GM13976 (cell line): ENCODE measurements at places on chromosomes 16 and 17.
A peak's percentile ranks its signal among the peaks of the same experiment; 100 is the strongest.

- DNase-seq = no peak
Measured at GRCh38 chr17:48413613-48414405, 16.2 kb downstream of the SKAP1 start.

DNA sequence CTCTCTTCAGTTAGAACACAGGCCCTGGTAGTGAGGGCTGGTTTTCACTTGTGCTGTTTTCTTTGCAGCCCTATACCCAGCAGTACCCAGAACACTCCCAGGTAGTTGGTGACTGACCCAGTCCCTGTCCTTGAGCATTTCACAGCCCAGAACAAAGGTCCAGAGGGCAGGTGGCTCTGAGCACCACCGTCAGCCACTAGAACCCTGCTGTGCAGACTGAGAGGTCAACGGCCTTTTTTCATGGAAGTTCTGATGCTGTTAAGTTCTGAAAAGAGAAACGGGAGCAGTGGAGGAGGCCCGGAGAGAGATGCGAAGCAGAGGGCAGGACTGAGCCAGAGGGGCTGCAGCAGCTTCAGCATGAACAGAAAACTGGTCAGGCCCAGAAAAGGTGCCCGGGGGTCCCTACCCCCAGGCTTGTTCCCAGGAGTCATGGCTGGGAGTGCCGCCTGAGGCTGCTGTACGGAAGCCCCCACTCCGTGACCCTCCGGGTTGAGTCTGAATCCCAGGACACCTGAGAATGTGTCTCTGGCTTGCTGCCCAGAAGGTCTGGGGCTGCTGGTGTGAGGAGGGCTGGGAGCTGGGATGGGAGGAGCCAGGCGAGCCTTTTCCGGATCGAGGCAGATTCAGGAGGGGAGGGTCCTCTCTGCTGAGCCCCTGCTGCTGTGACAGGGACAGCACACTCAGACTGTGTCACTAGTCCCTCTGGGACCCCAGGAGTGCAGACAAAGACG, 8.7 kb downstream of the ZNF276 start:
- no peak for DNase-seq

- no peak for DNase-seq
Measured at GRCh38 chr17:12104831-12105230, 84.2 kb downstream of the MAP2K4 start.

- DNase-seq = peak; percentile 4
Measured at GRCh38 chr17:15738066-15738465, 6.0 kb downstream of the TBC1D26 start.

DNA sequence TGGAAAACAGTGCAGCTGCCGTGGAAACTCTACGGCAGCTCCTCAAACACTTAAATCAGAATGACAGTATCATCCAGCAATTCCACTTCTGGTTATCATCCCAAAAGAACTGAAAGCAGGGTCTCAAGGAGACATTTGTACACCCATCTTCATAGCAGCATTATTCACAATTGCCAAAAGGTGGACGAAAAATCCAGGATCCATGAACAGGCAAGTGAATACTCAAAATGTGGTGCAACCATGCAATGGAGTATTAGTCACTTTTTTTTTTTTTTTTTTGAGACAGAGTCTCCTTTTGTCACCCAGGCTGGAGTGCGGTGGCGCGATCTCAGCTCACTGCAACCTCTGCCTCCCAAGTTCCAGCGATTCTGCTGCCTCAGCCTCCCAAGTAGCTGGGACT, 10.6 kb upstream of the AATK start:
- DNase-seq = no peak

- no peak for DNase-seq
Measured at GRCh38 chr17:72150632-72151460, 30.0 kb downstream of the SOX9 start.

DNA sequence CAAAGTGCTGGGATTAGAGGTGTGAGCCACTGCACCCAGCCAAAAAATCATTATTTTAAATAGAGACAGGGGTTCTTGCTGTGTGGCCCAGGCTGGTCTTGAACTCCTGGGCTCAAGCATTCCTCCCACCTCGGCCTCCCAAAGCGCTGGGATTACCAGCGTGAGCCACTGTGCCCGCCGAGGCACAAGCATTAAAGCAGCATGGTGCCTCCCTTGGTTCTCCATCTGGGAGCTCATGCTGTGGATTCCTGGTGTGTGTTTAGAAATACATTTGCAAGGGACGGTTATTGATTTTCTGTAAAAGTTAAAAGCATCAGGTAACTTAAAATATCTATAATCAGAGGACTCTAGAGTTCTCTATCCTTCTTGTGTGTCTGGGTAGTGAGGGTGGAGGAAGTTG, 14.7 kb upstream of the CAPN15 start:
- no peak for DNase-seq

DNA sequence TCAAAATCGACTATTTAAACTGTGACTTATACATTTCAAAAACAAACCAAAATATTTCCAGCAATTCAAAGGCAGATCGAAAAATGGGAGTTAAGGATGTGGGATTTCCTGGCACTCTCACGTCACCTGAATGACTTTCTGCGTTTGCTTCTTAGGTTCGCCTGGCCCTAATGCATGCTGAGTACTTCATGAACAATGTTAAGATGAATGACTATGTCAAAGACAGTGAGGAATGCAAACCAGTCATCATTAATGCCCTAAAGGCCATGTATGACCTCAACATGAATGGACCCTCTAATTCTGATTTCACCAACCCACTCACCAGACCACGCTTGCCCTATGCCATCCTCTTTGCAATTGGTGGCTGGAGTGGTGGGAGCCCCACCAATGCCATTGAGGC, 7.3 kb downstream of the KLHL10 start:
- no peak for DNase-seq

DNA sequence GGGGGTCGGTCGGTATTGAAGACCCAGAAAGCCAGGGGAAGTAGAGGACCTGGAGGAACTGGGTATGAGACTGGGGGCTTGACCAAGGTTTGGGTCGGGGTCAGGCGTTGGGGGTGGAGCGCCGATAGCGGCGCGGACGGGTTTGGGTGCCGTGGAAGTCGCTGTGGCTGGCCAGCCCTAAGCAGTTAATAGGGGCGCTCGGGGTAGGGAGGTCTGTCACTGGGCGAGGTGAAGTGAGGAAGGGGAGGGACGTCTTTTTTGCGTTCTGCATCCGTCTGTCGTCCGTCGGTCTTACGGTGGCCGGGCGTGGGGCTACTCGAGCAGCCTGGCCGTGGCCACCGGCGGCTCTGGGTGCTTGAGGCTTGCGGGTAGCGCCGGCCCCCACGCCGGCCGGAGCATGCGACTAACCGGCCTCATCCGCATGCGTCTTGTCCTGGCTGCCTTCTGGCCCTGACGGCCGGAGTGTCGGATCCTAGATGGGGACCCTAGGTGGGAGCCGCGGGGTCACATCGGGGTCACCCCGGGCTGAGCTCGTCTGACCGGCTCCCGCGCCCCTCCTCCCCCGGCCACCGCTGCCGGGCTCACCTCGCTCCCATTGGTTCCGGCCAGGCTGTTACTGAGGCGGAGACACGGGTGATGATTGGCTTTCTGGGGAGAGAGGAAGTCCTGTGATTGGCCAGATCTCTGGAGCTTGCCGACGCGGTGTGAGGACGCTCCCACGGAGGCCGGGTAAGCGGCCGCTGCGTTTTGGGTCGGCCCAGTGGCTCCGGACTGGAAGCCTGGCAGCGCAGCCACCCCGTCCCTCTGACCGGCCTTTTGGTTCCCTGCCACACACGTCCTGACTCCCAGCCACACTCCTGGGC, 10.3 kb upstream of the TMEM88 start:
- DNase-seq = peak; percentile 93

DNA sequence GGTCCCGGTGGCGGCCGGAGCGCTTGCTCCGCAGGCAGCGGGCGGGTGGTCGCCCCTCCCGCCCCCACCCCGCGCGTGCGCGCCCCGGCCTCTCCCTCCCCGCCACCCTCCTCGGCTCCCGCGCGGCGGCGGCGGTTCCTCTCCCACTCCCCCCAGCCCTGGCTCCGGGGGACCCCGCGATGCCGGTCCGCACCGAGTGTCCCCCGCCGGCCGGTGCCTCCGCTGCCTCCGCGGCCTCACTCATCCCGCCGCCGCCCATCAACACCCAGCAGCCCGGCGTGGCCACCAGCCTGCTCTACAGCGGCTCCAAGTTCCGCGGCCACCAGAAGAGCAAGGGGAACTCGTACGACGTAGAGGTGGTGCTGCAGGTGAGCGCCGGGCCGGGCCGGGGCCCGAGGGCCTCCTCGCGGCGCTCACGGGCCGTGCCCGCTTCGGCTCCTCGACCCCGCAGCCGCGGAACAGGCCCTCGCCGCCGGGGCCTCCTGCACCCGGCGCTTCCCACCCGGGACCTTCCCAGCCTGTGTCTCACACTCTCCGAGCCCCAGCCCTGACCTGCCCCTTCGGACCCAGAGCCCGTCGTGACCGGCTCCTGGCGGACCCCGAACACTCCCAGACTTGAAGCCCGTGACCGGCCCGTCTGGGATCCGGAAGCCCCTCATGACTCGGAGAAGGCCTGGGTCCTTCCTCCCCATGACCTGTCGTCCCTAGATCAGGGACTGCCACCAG, 490 bp downstream of the GID4 start:
- DNase-seq = no peak

- DNase-seq = no peak
Measured at GRCh38 chr17:80133626-80133970, 13.3 kb downstream of the EIF4A3 start.

DNA sequence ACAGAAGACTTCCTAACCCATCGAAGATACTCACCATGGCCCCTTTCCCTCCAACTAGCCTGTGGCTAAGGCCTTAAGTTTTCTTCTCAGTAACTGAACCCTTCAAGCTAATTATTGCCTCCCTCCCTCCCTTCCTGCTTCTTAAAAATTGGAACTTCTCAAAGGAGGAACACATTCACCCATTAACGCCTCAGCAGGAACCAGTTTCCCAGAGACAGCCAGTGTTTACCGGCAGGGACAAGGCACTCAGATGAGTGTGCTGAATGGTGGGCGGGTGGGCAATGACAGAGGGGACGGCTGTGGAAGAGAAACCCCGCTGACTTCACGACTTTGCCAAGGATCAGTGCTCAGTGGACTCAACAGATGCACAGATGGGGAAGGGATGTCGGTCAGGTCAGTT, 20.3 kb downstream of the PITPNA start:
- DNase-seq = no peak

- DNase-seq = no peak
Measured at GRCh38 chr17:79298799-79299198, 224.2 kb downstream of the ENGASE start.

GRCh38 chr17:77096570-77097214, 44.1 kb upstream of the SEC14L1 start:
- no peak for DNase-seq
